ENCODE measurements at places on chromosomes 16 and 17.

GRCh38 chr16:85211271-85211801, 99.1 kb upstream of the CIBAR2 start:
- DNase-seq, result no peak

- no peak for DNase-seq
Measured at GRCh38 chr17:67449065-67449464, 72.0 kb downstream of the PITPNC1 start.

GRCh38 chr16:11627292-11627663, 40.6 kb upstream of the LITAF start:
- DNase-seq, result no peak

- DNase-seq, result no peak
Measured at GRCh38 chr17:43856141-43856540, 9.2 kb downstream of the CD300LG start.

GRCh38 chr17:6047966-6048365, 22.2 kb upstream of the WSCD1 start:
- DNase-seq, result no peak

DNA sequence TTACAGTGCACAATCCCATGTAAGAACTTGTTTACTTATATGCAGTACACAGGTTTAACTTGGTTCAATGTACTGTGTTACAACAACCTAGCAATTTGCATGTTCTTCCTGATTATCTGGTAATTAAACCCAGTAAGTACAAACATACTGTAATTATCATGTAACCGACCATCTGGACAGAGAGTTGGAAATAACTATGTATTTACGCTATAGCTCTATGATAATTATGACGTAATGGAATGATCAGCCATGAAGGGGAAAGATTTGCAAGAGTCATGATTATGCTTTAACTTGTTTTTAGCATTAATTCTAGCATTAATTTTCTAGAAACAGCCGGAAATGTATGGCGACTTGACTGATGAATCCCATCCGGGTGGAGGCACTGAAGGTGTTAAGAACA, 74.8 kb upstream of the SALL1 start:
- DNase-seq, result no peak

GRCh38 chr17:55479903-55480302, 31.3 kb downstream of the SMIM36 start:
- no peak for DNase-seq

DNA sequence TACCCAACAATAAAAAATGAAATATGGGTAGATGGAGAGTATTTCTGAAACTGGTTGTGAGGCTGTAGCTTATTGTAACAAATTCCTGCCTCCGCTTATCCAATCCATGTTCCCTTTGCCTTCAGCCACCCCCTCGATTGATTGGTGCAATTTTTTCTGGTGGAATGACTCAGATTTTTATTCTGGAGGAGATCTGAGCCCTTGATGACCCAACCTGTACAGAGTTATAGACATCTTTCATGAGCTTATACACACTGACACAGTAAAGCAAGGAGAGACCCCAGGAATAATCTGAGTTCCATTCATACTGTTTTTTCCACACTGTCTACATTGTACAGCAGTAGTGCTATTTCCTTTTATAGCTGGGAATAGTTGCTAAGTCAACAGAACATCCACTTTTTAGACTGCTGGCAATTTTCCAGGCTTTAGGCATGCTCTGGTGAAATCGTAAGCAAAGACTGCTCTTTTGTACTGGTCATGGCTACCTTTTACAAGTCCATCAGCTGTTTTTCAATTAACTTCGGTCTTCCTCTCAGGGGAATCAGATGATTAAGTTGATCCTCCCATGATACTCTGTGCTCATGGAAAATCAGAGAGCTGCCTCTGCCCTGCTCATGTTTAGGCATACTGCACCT, 30.1 kb downstream of the CCL4 start:
- no peak for DNase-seq

DNA sequence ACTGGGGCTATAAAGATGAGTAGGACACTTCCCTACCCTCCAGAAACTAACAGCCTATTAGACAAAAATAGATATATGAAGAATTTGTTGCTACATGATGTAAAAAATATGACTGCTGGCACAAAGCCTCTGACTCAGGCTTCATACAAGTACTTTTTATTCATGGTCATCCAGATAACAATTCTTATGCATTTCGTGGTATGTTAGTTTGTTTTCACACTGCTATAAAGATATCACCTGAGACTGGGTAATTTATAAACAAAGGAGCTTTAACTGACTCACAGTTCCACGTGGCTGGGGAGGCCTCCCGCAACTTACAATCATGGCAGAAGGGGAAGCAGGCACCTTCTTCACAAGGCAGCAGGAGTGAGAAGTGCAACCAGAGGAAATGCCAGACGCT, 112.5 kb upstream of the HLF start:
- no peak for DNase-seq

GRCh38 chr16:20865420-20866131, 34.6 kb downstream of the DCUN1D3 start:
- DNase-seq, result no peak

DNA sequence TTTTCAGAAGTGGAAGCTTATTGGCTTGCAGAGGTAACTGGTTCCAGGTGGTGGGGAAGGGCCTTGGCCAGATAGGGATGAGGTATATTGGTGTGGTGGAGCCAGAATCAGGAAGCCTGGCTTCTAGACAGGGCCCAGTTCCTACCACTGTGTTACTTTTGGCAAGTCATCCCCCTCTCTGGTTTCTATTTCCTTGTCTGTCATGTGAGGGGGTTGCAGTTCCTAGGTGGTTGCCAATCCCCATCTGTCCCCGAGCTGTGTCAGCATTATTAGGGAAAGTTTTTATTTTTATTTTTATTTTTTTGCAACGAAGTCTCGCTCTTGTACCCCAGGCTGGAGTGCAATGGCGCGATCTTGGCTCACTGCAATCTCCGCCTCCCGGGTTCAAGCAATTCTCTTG, 3.0 kb downstream of the SMCR8 start:
- DNase-seq, result no peak

DNA sequence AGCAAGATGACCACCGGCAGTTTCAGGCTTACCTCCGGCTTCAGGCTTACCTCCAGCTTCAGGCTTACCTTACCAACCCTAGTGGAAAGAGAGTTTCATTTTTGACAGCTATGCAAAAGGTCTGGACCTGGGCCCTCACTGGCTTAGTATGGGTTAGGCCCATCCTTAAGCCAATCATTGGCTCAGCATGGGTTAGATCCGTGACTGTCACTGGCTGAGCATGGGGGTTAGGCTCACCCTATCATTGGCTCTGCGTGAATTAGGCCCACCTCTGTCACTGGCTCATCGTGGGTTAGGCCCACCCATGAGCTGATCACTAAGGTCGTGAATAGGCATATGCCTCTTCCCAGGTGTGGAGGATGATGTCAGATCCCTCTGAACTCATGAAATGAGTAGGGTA, 8.1 kb downstream of the NDE1 start:
- no peak for DNase-seq

DNA sequence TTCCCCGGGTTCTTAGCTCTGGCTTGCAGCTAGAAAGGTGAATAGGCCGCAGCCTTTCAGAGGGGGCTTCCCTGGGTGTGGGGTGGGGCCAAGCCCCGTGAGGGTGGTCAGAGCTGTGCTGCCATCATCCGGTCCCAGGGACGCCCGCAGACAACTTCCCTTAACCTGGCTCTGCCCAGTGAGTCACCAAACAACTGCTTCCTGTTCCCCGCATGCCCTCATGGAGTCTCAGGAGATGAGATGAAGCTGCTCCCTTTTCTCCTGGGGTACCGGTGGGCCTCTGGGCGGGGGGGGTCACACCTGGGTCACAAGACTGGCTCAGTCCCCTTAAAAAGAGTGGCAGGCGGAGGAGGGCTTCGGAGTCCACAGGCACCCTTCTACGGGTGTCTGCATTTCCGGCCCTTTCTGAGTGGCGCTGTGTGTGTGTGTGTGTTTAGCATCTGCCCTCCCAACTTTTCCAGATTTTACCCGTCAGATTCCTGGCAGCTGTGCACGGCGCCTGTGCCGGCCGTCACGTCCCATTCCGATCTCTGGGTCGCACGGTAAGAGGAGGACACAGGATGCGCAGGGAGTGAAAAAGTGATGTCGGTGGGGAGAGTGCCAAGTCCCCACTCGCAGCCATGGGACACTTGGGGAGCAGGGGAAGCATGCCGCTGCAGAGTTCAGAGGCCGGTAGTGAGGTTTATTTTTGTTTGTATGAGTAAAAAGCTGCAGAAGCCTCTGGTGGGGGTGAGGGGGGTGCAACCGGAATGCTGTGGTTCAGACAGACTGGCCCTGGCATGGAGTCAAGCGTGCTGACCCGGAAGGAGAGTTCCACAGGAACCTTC, 16.8 kb downstream of the HIC1 start:
- no peak for DNase-seq

DNA sequence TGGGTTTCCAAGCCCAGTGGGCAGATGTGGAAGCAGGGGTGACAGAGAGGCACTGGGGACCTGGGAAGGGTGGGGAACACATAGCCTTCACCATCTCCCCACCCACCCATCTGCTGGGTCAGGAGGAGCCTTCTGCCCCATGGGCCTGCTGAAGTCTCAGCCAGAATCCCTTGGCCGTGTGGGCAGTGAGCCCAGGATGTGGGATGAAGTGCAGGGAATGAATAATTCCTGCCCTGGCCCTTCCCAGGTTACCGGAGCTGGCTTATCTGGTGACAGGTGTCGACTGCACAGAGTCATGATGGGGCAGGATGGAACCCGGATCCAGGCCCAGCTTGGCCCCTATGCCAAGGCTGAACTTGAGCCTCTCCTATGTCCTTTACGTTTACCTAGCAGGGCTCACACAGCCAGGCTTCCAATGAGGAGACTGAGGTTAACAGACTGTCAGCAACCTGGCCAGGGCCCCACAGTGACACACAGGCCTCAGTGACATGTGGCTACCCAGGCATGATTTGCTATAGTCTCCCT, 17.5 kb downstream of the ATP2A3 start:
- peak; percentile 67 for DNase-seq

DNA sequence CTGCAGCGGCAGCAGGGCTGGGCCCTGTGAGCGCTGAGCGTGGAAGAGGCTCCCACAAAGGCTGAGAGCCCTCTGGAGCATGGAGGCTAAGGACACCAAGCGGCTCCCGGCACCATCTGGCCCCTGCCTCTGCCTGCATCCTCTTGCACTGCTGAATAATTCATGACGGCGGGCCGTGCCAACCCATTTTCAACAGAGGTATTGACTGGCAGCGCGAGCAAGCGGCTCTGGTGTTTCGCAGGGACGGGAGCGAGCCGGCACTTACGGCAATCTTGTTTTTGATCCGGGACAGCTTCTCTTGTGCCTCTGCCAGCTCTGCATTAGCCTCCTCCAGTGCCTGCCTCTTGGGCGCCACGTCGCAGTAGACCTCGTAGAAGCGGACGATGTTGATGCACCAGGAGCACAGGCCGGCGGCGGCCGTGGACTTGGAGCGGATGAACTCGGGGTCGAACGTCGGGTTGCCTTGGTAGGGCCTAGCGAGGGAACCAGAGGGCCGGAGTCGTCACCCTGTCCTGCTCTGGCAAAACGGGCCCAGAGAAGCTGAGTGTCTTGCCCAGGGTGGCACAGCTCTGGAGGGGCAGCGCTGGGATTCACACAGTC, 80.4 kb downstream of the PGS1 start:
- DNase-seq, result peak; percentile 64

- DNase-seq, result no peak
Measured at GRCh38 chr16:50735629-50736122, 6.2 kb upstream of the CYLD start.

DNA sequence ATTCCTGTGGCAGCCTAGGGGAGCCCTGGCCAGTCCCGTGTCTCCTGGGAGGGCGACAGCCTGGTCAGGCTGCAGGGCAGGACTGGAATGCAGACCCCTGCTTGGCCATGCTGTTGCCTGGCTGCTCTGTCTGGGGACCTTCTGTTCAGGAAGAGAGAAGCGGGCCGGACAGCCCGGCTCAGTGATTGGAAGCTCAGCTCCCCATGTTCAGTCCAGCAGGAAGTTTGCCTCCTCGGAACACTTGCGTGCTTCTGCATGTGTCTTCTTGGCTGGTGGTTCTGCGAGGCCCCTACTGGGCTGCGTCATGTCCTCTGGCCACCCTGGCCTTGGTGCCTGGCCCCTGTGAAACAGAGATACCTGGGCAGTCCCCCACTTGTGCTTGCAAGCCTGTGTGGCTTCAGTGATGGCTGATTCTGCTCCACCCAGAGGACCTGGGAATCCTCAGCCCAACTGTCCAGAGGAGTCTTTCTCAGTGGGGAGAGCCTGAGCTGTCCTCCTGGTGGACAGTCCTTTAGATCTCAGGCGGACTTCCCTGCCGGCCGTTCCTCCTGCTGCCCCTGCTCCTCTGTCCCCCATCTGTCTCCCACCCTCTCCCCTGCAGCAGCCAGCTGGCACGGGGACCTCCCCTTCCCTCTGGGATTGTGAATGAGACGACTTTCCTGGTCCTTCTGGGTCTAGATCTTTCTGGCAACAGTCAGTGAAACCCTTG, 279.5 kb downstream of the SEC14L1 start:
- DNase-seq, result peak; percentile 65

DNA sequence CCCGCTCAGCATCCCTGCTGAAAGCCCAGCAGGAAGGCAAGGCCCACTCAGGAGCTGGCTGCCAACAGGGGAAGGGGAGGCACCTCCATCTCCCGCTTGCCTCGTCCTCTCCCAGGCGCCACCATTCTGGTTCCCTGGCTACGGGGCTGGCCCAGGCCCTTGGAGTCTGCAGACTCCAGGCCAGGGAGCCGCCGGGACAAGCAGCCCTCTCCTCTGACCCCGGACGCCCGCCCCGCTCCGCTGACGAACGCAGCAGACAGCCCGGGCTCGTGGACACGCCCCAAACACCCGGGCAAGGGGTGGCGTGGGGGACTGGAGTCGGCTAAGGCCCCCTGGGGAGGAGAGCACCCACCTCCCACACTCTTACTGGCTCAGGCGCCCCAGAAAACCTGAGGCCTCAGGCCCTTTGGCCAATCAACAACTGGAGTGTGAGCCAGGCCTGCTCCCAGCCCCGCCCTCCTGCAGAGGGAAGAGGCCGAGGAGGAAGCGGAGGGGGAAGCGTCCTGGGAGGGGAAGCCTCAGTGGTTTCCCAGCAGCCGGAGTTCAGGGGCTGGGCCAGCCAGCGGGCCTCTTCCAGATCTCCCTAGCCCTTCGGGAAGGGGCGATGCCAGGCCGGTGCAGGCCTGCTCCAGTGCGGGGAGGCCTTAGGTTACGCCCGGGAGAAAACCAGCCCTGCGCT, 4.2 kb downstream of the MNT start:
- DNase-seq, result peak; percentile 81

DNA sequence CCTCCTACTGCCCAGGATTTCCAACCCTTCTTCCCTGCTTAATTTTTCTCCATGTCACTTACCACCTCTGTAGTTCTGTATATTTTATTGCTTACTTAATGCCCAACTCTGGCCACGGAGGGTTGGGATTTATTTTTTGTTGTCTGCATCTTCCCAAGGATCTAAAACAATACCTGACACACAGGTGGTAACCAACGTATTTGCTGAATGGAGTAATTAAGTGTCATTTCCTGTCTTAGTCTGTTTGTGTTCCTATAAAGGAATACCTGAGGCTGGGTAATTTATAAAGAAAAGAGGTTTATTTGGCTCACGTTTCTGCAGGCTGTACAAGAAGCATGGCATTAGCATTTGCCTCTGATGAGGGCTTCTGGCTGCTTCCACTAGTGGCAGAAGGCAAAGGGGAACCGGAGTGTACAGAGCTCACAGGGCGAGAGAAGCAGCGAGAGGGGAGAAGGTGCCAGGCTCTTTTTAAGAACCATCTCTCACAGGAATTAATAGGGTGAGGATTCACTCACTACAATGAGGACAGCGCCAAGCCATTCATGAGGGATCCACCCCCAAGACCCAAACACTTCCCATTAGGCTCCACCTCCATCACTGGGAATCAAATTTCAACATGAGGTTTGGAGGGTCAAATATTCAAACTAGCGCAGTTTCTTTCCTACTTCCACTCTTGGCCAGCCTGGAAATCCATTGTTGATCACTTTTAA, 44.8 kb downstream of the ERN1 start:
- DNase-seq, result peak; percentile 71

All from G401 (cell line).